Stromal cell of bone marrow (primary cell): ENCODE measurements at places on chromosomes 3 and 15.

- no peak for DNase-seq
These were observed 765.5 kb downstream of the VGLL3 start for GRCh38 chr3:86225461-86225860.

- DNase-seq, result no peak
These were observed 220.3 kb downstream of the SOX2 start for GRCh38 chr3:181932039-181932438.

GRCh38 chr15:70083418-70083817, 14.3 kb downstream of the TLE3 start:
- DNase-seq, result no peak

DNA sequence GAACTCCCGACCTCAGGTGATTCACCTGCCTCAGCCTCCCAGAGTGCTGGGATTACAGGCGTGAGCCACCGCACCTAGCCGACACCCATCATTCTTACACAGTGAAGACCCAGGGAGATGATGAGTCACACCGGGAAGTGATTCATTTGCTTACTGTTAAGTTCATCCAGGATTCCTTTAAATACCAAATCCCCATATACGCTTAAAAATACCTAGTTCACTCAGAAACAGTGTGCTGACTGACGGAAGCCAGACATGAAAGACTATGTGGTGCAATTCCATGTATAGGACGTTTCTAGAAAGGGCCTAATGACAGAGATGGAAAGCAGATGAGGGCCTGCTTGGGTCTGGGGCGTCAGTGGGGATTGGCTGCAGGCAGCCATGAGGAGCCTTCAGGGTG, 75.2 kb downstream of the APBA2 start:
- no peak for DNase-seq

DNA sequence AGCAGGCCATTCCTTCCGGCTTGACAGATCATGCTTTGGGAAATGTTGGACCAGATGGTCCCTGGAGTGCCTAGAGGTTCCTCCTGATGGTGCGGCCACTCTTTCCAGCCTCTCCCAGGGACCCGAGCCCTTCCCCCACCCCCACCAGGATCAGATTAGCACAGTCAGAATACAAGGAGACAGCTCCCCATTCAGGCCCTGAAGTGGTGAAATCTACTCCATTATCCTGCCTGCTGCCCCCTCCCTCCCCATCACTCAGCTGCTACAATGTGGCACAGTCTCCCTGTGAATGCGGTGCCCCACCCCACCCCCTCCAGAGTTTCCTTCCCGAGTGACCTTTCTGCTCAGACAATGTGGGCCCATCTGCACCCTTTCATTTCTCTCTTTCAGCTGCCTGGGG, 29.4 kb downstream of the RNU5B-1 start:
- no peak for DNase-seq

GRCh38 chr3:43304126-43304525, 17.8 kb downstream of the SNRK start:
- no peak for DNase-seq

GRCh38 chr3:140377644-140378043, 300.2 kb upstream of the TRIM42 start:
- no peak for DNase-seq

DNA sequence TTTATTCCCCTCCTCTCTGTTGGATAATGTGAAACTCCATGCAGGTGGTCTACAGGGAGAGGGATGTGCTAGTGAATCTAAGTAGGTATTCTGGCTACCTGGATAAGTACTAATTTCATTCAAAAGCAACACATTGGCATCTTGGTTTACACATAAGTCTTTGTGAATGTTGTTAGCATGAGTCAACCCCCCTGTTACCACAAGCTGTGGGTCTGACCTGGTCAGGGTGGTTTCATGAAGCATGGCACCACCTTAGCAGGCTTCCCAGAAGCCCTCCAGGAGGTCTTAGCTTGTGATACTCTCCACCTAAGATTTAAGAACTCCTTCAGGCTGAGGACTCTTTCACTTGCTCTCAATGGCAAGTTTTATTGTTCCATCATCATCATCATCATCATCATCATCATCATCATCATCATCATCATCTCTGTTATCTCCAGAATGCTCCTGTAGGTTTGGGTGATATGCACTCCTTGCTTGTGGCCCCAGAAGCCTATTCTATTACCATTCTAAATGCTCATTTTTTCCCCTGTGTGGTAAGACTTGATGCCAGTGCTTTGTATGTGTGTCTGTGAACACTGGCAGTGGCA, 62.8 kb downstream of the EPHB1 start:
- no peak for DNase-seq

DNA sequence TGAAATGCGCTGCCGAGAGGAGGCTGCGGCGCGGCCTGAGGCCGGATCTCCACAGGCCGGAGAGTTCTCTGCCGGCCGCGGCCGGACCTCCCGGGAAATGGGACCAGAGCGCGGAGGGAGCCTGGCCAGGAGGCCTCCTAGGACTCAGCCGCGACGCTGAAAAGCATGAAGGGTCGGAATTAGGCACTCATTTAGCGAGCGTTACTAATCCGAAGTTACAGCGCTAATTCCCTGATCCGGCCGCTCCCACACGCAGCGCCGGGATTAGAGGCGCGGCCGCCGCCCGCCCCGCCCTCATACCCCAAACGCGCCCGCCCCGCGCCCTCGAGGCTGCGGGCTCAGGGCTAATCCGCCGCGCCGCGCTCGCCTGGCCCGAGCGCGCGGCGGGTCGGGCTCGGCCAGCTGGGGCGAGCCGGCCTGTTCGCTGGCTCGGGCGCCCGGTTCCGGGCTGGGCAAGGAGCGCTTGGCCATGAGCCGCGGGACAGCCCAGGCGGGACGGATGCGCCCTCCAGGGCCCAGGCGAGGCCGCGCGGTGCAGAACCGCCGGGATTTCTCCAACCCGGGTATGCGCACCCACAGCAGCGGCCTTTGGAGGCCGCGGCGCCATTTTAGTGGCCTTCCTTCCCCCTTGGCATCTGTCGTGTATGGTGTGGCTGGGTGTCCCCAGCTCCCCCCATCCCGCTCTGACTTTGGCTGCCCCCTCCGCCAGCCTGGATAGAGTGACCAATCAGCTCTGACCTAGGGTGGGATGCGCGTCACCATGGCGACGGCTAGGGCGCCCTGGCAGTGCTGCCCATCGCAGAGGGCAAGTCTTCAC, 36.8 kb upstream of the POLG start:
- DNase-seq, result no peak

- DNase-seq, result no peak
These were observed 233.1 kb upstream of the HES1 start for GRCh38 chr3:193902607-193903511.

- no peak for DNase-seq
These were observed 29.0 kb upstream of the FURIN start for GRCh38 chr15:90839187-90840071.

DNA sequence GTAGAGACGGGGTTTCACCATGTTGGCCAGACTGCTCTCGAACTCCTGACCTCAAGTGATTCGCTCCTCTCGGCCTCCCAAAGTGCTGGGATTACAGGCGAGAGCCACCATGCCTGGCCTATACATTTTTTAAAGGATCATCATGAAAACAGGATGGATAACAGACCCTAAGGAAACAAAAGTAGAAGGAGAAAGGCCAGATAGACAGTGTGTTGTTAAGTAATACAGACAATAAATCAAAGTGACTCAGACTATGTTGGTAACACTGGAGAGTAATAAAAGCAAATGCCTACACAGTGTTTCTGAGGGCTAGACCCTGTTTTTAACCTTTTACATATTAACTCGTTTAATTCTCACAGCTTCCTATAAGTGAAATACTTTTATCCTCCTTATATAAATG, 133.8 kb upstream of the MCTP2 start:
- no peak for DNase-seq

GRCh38 chr15:80920271-80920699, 69.3 kb downstream of the MESD start:
- no peak for DNase-seq

DNA sequence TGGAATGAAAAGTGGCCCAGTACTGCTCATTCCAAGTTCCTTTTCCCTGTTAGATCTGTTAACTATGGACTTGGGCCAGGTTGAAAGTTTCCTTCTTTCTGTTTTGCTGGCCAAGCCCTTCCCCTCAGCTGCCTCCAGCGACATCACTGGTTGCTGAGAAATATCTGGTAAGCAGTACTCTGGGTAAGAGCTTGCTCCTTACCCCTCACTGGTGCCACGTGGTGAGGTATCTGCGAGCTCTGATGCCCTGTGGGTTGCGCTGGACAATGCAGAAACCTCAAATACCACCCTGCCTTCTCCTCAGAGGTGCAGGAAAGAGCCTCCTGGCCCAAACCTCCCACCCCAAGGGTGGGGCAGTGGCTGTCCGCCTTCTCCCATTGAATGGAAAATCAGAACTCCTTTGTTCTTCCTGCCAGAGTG, 42.9 kb upstream of the APH1B start:
- peak; percentile 60 for DNase-seq

- peak; percentile 99 for DNase-seq
These were observed 73.8 kb upstream of the HEG1 start for GRCh38 chr3:125129512-125129997.

DNA sequence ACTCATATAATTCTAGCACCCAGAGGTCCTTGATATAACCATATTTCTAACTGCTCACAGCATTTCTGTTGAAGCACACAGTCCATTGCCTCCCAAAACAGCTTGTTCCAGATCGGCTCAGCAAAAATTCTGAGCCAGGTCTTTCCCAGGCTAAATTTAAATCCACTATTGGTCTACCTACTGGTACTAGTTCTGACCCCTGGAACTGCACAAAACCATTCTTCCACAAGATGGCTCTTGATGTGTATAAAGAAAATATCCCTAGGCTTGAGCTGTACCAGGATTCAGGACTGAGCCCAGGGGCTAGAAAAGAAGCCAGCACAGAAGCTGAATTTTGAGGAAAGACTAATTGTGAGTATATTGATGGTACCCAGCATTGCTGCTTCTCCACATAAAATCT, 75.4 kb upstream of the ABHD17C start:
- no peak for DNase-seq
